ENCODE measurements at places on chromosomes 13 and 19.

DNA sequence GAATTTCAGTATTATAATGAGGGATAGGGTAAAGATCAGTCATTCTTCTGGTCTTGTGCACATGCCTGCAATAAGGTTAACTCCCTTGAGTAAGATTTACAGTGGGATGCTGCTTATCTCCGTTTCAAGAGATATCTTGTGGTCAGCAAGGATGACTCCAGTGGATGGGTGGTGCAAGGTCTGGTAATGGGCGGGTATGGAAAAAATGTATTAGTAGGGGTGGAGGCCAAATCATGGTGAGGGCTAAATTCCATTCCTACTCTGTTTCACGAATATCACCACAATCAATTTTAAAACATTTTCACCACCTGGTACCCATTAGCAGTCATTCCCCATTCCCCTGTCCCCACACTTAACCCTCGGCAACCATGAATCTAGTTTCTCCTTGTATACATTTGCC, 40.6 kb downstream of the CCDC122 start:
- DNase-seq, result no peak

DNA sequence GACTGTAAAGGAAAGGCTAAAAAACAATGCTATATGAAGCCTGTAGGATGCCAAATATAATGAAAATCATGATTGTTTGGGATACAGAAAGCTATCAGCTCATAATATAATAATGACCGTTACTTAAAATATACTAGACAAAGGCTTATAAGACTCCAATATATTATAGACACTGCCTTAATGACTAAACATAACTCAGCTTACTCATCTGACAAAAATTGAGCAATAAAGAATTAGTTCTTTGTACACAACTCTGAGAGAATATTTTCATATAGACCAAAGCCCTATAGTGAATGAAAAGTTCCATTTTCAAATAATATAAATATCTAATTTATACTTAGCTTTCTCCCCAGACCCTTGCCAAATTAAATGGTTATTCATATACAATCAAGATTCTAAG, 283.3 kb downstream of the DIAPH3 start:
- no peak for DNase-seq

DNA sequence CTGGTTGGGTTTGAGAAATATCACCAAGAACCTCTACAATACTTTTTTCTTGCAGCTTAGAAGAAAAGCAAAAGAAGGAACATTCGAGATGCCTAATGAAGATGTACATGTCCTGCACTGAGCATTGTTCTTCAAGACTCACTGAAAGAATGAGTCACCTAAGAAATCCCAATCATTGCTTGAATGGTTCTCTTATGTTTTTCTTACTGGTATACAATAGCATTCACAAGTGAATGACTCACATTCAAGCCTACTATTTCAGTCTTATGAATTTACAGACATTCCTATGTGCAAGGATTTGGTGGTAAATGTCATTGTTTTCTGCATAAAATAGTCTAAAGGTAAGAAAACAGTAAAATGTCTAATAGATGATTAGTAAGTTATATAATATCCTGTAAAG, 594.6 kb downstream of the PCDH9 start:
- peak; percentile 96 for DNase-seq

DNA sequence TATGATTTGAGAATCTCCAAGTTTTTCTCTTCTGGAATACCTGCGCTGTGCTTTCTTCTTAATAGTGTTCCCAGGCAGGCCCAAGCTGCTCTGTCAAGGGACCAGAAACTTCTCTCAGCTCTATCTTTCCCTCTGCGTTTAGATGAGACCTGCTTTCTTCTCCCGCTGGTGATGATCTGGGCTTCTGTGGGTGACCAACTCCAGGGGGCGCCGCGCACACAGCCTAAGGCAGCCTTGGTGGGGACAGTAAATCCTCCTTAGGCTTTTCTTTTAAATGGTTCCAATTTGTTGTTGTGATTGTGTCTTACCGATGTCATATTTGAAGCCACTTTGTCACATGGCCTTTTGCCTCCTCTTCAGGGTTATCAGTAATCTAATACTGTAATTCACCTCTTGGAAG, 439.4 kb upstream of the KLF12 start:
- no peak for DNase-seq

- DNase-seq, result no peak
These were observed 1068.1 kb upstream of the PCDH20 start for GRCh38 chr13:62483774-62484173.

GRCh38 chr13:21458451-21458812, 671 bp downstream of the ZDHHC20 start:
- DNase-seq, result no peak

GRCh38 chr13:69683921-69684686, 423.5 kb upstream of the ATXN8OS start:
- no peak for DNase-seq

Measured in kidney capillary endothelial cell (primary cell).